ENCODE measurements at places on chromosomes 7 and 10.
A peak's percentile ranks its signal among the peaks of the same experiment; 100 is the strongest.

DNA sequence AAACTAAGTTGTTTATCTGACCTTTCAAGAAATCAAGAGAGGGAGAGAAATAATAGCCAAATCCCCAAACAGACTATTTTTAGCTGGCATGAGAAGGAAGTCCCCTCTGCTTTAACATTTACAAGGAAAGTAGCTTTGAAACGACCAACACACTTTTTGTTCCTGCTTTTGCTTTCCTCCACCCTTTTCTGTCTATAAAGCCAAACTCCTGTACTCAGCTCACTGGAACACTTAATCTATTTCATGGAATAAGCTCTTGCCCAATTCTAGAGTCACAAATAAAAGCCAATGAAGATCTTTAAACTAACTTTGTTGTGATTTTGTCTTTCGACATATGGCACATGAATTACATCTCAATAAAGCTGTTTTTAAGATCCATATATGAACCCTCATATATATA, 86.8 kb upstream of the CCDC71L start:
- DNase-seq: no peak

- DNase-seq: no peak
Measured at GRCh38 chr7:5222841-5223411, 32.9 kb downstream of the WIPI2 start.

GRCh38 chr7:107355616-107356015, 114.2 kb upstream of the GPR22 start:
- DNase-seq: no peak

DNA sequence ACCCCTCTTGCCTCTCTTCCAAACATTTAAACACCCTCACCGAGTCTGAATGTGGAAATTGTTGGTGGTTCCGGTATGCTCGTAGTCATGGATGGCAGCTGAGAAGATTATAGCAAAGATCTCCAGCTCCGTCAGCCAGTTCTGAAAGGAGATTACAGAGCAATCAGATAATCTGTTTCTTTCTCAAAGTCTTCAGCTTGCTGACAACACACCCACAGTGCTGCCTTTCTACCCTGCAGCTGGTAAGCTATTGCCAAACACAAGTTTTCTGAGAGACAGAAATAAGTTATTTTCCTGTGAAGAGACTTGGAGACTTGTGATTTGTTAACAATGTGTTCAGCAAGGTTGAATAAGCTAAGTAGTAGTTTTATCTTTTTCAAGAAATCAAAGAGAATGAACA, 163.6 kb downstream of the PPP1R17 start:
- DNase-seq: no peak

- DNase-seq: no peak
Measured at GRCh38 chr10:131198401-131198800, 113.1 kb downstream of the TCERG1L start.

DNA sequence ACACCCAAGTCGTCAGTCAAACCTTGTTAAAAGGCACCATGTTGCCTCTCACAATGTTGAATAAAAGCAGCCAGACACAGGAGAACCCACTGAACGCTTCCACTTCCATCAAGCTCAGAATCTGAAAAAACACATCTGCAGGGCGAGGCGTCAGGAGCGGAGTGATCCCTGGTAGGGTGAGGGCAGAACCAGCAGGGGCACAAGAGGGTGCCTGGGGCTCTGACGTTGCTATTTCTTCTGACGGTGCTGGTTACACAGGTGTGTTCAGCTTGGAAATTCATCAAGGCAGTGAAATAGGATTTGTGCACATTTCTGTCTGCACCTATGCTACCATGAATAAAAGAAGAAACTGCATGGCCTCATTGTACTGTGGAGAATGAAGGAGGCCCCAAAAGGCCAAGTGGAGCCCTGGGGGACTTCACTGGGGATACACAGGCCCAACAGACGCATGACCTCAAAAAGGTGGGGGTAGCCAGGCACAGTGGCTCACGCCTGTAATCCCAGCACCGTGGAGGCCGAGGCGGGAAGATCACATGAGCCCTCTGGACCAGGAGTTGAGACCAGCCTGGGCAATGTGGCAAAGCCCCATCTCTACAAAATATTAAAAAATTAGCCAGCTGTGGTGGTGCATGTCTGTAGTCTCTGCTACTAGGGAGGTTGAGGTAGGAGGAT, 19.2 kb upstream of the NCAPG2 start:
- no peak for DNase-seq

GRCh38 chr7:25124465-25125136, 459 bp downstream of the CYCS start:
- DNase-seq: no peak

GRCh38 chr10:13865758-13866491, 279.2 kb downstream of the PRPF18 start:
- DNase-seq: peak; percentile 88

- DNase-seq: no peak
Measured at GRCh38 chr7:51186531-51186930, 130.1 kb downstream of the COBL start.

- no peak for DNase-seq
Measured at GRCh38 chr10:91875779-91876178, 33.5 kb downstream of the FGFBP3 start.

GRCh38 chr10:34373211-34373610, 441.9 kb downstream of the PARD3 start:
- no peak for DNase-seq

DNA sequence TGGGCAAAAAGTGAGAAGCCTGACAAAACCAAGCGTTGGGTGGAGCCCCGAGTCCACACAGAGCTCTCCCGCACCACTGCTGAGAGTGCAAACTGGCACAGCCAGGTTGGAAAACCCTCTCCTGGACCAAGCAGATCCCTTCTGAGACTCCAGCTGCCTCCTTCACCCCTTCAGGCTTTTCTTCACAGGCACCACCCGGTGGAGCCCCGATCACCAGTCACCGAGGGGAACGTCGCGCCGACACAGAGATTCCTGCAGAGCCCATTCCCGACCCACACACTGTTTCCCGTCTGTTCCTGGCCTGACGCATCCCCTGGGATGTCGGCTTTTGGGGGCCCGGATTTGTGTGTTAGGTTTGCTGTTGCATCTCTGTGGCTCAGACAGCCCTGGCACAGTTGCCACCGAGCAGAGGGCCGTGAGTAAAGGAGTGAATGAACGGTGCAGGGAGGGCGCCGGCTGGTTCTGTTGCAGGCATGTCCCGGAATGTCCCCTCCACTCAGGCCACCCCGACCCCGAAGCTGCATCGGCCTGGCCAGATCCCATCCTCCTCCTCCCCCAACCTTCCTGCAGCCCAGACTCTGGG, 51.0 kb upstream of the INPP5A start:
- no peak for DNase-seq

DNA sequence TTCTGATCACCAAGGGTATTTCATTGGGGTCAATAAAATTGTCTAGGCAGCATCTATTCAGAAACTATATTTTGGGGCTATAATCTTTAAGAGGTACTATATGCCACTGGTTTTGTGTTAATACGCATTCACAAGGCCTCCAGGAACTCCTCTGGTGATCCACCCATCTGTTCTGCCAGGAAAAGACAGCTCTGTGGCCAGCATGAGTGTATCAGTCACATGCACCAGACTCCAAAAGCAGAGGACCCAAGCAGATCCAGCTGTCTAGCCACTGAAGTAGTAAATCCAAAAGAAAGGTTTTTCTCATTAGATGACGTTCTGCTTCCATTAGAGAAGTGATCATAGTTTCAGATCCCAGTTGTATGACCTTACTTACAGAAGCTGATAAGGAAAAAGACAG, 199.6 kb upstream of the CELF2 start:
- DNase-seq: no peak

DNA sequence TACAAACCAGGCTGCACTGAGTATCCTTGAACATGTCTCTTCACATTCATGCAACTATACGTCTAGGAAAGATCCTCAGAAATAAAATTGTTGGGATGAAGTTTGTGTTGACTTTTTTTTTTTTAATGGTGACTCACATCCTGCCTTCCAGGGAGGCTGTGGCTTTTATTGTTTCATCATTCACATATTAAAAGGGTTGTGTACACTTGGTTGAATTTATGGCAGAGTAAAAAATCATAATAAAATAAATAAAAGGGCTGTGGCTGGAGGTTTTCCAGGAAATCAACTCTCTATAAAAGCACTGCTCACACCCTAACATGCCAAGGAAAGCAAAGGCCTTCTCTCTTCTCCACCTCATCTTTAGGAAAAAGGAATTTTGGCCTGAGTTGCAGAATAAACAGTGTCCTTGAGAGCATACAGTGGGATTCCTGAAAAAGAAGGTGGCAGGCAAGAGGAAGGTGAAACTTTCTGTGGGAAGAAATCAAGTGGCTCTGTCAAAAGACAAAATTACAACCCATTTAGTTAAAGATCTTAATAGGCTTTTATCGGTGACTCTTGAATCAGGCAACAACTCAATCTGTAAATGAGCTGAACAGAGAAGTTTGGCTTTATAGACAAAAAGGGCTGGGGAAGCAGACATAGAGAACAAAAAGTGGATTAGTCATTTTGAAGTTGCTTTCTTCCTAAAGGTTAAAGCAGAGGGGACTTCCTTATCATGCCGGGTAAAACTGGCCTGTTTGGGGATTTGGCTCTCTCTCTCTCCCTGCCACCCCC, 41.6 kb upstream of the FHIP2A start:
- DNase-seq: peak; percentile 90

DNA sequence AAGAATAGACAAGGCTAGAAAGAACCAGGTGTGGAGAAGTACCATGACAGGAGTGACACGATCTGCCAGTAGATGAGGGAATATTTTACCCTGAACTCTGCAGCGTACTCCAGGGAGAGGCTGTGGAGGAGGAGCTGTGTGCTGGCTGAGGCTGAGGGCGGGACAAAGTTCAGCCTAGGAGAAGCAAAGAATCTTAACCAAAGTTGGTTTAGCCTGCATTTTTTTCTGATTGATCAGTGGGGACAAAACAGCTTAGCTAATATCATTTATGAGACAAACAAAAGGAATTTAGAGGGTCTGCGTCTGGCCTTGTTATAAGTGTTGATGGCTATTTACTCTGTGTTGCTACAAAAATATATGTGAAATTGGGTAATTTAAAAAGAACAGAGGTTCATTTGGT, 5.2 kb upstream of the NPSR1 start:
- no peak for DNase-seq

GRCh38 chr7:87806150-87806549, 70.0 kb downstream of the SLC25A40 start:
- no peak for DNase-seq

GRCh38 chr7:151068069-151068773, 8.8 kb downstream of the SLC4A2 start:
- DNase-seq: no peak

DNA sequence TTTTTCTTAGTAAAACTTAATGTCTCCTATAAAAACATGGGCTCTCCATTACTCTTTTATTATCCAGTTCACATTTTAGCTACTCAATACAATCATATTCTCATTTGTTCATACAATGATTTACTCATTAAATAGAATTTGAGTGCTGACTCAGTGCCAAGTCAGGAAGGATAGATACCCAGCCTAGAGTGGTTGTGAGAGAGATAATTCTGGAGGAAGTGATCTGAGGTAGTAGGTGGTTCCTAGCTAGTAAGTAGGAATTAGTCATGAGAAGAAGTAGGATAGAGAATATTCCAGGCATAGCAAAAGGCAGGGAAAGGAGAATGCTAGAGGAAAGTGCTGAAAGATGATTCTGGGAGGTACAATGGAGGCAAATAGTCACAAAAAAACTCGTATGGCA, 133.5 kb upstream of the MBL2 start:
- DNase-seq: no peak

DNA sequence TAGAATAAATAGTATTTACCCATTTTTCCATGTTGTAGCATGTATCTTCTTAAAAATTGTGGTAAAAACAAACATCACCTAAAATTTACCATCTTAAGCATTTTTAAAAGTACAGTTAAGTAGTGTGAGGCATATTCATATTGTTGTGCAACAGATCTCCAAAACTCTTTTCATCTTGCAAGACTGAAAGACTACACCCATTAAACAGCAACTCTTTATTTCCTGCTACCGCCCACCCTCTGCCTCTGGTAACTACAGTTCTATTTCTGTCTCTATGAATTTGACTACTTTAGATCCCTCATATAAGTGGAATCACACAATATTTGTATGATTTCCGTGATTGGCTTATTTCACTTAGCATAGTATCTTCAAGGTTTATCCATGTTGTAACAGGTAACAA, 40.0 kb upstream of the AGBL3 start:
- no peak for DNase-seq

DNA sequence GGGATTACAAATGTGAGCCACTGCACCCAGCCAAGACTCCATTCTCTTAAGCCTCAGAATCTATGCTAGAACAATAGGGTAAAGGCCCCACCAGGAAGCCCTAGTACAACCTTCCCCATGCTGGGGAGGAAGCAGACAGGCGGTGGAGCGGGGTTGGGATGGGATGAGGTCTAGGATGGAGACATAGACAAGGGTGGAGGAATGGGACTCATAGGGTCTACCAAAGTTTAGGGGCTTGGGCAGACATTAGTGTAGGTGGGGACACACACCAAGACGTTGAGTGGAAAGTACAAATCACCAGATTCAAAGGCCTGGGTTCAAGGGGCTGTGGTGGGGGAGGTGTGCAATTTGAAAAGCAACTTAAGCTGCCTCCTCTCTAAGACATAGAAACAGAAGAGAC, 19.3 kb downstream of the PRSS2 start:
- DNase-seq: no peak

- DNase-seq: no peak
Measured at GRCh38 chr10:17229967-17230682, 2.1 kb downstream of the VIM start.

DNA sequence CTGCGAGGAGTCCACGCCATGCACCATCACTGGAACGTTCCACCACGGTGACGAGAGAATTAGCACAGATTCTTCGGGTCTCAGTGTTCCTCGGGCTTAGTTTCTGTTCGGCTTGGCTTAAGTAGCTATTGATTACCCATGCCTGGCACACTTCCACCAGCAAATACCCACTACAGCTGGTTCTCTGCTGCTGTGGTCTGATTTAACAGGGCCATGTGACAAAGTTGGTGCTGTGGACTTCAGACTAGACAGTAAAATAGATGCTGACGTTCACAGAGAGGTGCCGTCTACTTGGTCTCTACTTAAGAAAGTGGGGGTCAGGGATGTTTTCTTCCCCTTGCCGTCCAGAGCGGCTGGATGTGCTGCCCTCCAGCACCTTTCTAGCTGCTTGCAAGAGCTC, 11.6 kb downstream of the GNA12 start:
- DNase-seq: no peak

GRCh38 chr7:111147708-111148533, 57.0 kb downstream of the LRRN3 start:
- no peak for DNase-seq

DNA sequence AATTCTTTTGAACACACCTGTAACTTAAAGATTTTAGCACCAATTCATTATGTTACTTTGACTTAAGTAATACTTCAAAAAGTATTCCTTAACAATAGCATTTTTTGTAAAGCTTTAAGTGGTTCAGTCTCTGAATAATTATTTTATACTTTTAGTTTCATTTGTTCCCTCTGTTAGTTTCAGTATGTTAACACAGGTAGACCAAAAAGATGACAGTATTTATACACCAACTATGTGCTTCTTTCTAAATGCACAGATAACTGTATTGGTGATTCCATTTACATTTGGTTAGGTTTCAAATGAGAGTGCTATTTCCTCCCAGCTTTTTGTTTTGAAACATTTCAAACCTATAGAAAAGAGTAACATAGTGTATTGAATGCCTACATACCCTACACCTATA, 14.0 kb downstream of the RALA start:
- no peak for DNase-seq
